ENCODE measurements at places on chromosomes 2 and 18.

DNA sequence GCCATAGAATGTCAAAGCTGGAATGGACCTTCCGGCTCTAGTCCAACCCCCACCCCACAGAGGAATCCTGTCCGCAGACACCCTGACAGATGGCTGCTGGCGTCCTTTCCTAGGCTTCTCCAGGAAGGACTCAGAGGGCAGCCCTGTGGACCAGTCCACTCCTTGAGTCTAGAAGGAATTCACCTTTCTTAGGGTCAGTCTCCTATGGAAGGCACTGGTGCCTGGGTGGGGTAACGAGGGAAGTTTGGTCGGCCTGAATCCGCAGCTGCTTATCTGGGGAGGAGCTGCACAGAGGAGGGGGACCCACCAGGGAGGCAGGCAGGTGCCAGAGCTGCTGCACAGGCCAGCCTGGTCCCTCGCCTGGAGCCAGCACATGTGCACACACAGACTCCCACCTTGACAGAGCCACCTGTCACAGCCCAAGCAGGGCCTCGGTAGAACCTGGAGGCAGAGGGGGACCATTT is 2.5 kb downstream of the DNMT3A start:
- no peak for DNase-seq
- no peaks in the 10 kb centered on the region for H3K27me3 ChIP-seq
- H3K36me3 ChIP-seq, result no peaks in the 10 kb centered on the region

DNA sequence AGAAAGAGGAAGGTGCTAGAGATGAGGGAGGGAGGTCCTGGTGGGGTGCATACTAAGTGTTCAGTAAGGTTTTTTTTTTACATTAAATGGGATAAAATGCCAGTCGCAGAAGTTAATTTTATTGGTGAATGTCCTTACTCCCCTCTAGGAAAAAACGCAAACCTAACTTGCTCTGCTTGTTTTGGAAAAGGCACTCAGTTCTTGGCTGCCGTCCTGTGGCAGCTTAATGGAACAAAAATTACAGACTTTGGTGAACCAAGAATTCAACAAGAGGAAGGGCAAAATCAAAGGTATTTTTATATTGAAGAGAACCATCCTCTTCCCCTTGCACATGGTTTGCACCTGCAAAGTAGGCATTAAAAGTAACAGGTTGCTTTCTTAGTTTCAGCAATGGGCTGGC is 12.7 kb upstream of the IL18R1 start:
- H3K4me1 ChIP-seq, result peaks cover under 1% of the 10 kb centered on the region
- H3K27ac ChIP-seq, result no peak overlapping the region
- H3K36me3 ChIP-seq, result no peaks in the 10 kb centered on the region
- DNase-seq, result no peak
- no peaks in the 10 kb centered on the region for H3K27me3 ChIP-seq

DNA sequence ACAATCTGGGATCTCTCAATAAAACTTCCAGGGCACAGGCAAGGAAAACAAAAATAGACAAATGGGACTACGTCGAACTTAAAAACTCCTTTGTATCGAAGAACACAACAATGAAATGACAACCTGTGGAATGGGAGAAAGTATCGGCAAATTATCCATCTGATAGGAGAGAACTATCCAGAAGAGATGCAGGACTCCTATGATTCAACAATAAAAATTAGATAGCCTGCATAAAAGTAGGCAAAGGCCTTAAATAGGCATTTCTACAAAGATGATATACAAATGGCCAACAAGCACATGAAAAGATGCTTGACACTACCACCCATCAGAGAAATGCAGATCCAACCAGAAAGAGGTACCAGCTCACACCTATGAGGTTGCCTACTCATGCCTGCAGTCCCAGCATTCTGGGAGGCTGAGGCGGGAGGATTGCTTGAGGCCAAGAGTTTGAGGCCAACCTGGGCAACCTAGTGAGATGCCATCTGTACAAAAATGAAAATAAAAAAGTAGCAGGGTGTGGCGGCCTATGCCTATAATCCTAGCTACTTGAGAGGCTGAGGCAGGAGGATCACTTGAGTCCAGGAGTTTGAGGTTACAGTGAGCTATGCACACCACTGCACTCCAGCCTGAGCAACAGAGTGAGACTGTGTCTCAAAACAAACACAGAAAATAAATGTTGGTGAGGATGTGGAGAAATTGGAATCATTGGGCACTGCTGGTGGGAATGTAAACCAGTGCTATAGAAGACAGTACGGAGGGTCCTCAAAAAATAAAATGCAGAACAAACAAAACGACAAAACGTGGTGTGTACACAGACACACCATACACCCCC is 21.6 kb downstream of the TWIST2 start:
- H3K4me3 ChIP-seq, result no peak overlapping the region
- H3K4me1 ChIP-seq, result peaks cover 16% of the 10 kb centered on the region
- H3K27ac ChIP-seq, result peak overlapping the region; percentile 11
- DNase-seq, result no peak

DNA sequence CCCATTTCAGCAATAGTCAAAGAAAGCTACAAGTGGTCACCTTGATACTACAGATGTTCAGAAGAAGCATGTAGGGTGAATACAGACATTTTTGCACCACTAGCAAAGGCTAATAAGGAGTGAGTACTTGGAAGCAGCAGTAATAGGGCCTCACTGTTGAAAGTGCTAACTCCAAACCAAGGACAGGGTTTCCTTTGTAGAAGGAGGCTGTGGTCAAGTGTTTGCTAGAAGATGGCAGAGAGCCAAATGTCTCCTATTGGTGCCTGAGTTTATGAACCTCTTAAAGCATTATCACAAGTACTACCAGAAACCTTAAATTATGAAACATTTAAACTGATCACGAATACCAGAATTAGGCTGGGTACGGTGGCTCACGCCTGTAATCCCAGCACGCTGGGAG is 308.1 kb downstream of the ZEB2 start:
- DNase-seq, result no peak
- no peaks in the 10 kb centered on the region for H3K4me1 ChIP-seq
- no peak overlapping the region for H3K27ac ChIP-seq
- H3K27me3 ChIP-seq, result no peaks in the 10 kb centered on the region

DNA sequence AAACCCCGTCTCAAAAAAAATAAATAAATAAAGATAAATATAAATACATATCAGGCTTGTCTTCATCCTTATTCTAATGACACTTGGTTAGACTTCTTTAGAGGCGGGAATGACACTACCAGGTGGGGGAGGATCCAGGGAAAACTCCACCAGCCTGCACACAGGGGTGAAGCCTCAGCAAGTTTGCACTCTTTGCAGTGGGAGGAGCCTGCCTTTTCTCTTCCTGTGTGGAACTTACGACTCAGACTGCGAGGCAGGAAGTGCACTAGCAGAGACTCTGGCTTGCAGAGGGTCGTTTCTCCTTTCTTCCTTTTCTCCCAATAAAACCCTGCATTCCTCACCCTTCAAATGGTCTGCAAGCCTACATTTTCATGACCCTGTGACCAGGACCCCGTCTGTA is 153.6 kb upstream of the CBLN2 start:
- no peak for DNase-seq
- no peaks in the 10 kb centered on the region for H3K27me3 ChIP-seq
- no peak overlapping the region for H3K27ac ChIP-seq

- no peaks in the 10 kb centered on the region for H3K27me3 ChIP-seq
- peak overlapping the region; percentile 91 for H3K27ac ChIP-seq
- no peak for DNase-seq
- H3K36me3 ChIP-seq, result no peaks in the 10 kb centered on the region
These were observed 1.7 kb downstream of the RBMS1 start for GRCh38 chr2:160491911-160492371.

GRCh38 chr2:47010176-47010575 is 94.6 kb upstream of the MCFD2 start:
- DNase-seq, result no peak
- H3K4me1 ChIP-seq, result no peaks in the 10 kb centered on the region
- H3K4me3 ChIP-seq, result no peak overlapping the region
- no peaks in the 10 kb centered on the region for H3K27me3 ChIP-seq
- peaks cover 41% of the 10 kb centered on the region for H3K36me3 ChIP-seq
- H3K27ac ChIP-seq, result no peak overlapping the region

DNA sequence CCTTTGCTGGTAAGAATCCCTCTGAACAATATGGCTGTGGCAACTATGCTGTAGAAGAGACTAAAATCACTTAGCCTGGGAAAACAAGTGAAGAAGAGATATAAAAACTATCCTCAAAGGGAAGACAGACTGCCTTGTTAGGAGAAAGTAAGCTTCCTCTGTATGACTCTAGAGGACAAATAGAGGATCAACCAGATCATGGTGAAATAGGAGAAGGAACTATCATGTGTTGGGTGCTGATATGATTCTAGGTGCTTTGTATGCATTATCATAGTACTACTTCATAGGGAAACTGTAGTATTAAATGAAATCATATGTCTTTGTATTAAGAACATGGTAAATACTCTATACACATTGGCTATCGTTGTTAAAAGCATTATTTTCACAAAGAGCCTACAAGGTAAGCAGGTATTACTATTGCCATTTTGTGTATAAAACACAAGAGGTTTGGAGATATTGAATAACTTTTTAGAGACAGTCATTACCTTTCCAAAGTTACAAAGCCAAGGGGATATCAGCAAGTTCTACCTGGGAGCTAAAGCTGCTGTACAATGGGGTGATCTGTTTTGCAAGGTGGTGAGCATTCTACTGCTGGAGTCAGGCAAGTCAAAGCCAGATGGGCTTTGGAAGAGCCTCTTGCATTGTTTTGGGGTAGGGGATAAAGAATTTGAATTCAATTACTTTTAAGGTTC is 402.6 kb downstream of the ALK start:
- DNase-seq, result no peak
- peaks cover 21% of the 10 kb centered on the region for H3K4me1 ChIP-seq
- H3K36me3 ChIP-seq, result no peaks in the 10 kb centered on the region
- H3K27ac ChIP-seq, result no peak overlapping the region
- H3K27me3 ChIP-seq, result no peaks in the 10 kb centered on the region
- H3K4me3 ChIP-seq, result no peak overlapping the region

GRCh38 chr2:85180322-85181133 is 47.3 kb downstream of the TCF7L1 start:
- no peak overlapping the region for H3K4me3 ChIP-seq
- no peaks in the 10 kb centered on the region for H3K27me3 ChIP-seq
- no peak overlapping the region for H3K27ac ChIP-seq
- no peaks in the 10 kb centered on the region for H3K36me3 ChIP-seq

DNA sequence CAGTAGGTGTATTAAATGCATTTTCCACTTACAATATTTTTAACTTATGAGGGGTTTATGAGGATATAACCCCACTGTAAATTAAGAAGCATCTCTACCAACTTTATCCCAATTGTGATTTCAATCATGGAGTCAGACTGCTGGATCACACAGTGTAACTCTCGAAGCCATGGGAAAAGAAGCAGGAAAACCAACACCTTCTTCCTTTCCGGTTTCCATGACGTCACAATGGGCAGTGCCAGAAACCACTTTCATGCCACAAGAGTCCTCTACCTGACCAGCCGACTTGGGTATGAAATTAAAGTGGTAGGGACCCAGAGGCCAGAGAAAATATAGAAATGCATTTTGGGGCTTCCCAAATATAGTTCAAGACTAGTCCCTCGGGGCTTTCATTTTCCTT is 4.2 kb downstream of the RNF152 start:
- H3K36me3 ChIP-seq, result no peaks in the 10 kb centered on the region
- no peak for DNase-seq
- H3K4me1 ChIP-seq, result peaks cover 17% of the 10 kb centered on the region
- H3K27ac ChIP-seq, result no peak overlapping the region

- H3K27ac ChIP-seq, result no peak overlapping the region
- DNase-seq, result no peak
- H3K36me3 ChIP-seq, result no peaks in the 10 kb centered on the region
- no peak overlapping the region for H3K4me3 ChIP-seq
These were observed 48.5 kb downstream of the LPIN2 start for GRCh38 chr18:2964361-2965010.

GRCh38 chr18:37471637-37472036 is 94.0 kb downstream of the CELF4 start:
- no peak for DNase-seq
- H3K4me1 ChIP-seq, result no peaks in the 10 kb centered on the region
- H3K4me3 ChIP-seq, result no peak overlapping the region
- H3K36me3 ChIP-seq, result no peaks in the 10 kb centered on the region
- no peak overlapping the region for H3K27ac ChIP-seq
- H3K27me3 ChIP-seq, result peaks cover 3% of the 10 kb centered on the region

DNA sequence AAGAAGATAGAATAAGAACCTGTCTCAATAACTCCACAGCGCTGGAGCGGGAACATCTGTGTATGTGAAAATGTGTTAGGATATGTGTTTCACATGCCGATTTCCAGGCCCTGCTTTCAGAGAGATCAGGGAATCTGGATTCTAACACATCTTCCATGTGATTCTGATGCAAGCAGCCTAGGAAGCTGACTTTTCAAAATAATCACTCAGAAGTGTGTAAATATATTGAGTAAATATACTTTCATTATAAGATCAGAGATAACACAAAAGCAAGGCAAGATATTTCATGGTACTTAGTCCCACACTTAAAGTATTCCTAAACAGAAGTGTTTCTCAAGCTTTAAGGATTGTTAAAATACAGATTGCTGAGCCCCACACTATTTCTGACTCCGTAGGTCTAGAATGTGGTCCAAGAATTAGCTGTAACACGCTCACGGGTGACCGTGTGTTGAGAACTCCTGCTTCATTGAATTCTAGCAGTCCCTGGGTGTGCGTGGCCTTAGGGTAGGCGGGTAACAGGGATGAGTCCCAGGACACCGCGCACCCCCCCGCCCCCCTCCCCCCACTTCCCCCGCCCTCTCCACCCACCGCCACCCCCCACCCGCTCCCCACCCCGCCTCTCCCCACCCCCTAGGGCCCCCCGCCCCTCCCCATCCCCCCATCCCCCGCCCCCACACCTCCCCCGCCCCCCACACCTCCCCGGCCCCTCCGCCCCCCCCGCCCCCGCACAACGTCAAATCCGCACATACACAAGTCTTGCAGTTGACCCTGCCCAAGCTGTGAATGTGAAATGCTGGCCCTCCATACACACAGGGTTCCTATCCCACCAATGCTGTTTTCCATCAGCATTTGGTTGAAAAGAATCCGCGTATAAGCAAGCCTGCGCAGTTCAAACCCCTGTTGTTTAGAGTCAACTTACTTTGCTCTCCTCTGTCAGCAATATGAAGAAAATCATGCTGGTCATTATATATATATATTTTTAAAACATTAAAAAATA is 94.2 kb upstream of the SLC39A10 start:
- H3K27me3 ChIP-seq, result no peaks in the 10 kb centered on the region
- no peak overlapping the region for H3K4me3 ChIP-seq
- H3K4me1 ChIP-seq, result peaks cover 49% of the 10 kb centered on the region
- DNase-seq, result no peak
- H3K36me3 ChIP-seq, result no peaks in the 10 kb centered on the region
- peak overlapping the region; percentile 86 for H3K27ac ChIP-seq

Data from RWPE2 (cell line).